Activated CD4-positive, alpha-beta memory T cell treated with anti-CD3 and anti-CD28 coated beads for 36 hours (primary cell): ENCODE measurements at places on chromosomes 16 and 17. TPM values are rescaled to one million over a fixed set of nuclear protein-coding genes. Genes with fewer than 3 reads are reported as not detected.

ADAM11 gene
- 0.12 TPM for total RNA-seq

BLMH gene
- total RNA-seq: 47.0 TPM

KRT36 gene
- not detected for total RNA-seq

LGALS9C gene
- not detected for total RNA-seq

GAS2L2 gene
- total RNA-seq: not detected

HSD11B2 gene
- 0.71 TPM for total RNA-seq

ERCC4 gene
- 14.1 TPM for total RNA-seq

CES5A gene
- total RNA-seq: not detected

TBC1D3G gene
- not detected for total RNA-seq
